ENCODE measurements at places on chromosomes 7 and 10.
A peak's percentile ranks its signal among the peaks of the same experiment; 100 is the strongest.

DNA sequence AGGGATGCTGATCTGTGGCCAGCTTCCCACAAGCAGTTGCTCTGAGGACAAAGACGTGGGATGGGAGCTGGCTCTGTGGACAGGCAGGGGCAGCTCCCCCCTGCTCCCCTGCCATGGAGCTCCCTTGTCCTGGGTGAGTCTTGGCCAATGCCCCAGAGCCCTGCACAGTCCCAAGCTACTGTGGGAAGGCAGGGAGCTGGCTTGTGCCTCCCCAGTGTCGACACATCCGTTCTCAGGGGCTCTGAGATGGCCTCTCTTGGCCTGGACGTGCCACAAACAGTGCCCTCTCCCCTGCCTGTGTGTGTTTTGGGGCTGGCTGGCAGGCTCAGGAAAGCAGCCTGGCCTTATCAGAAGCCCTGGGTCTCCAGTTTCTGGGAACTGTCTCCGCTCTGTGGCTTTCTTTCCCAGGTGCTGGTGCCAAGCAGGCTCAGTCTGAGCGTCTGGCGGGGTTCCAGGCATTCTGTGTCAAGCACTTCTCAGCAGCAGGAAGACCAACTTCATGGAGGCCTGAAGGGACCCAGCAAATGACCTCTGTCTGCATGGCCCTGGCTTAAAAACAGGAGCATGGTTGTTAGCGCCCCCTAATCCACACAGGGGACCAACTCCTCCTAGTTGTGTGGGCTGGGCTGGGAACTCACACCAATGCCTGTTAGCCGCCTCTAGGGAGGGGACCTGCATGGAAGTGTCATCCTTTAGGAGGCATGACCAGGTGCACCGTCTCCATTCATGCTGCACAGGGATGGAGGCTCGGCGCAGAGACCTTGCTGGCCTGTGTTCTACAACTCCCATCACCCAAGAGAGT is 375.2 kb downstream of the RPS24 start:
- no peak for DNase-seq

- DNase-seq = no peak
These were observed 14.9 kb downstream of the DUSP5 start for GRCh38 chr10:110512461-110513187.

DNA sequence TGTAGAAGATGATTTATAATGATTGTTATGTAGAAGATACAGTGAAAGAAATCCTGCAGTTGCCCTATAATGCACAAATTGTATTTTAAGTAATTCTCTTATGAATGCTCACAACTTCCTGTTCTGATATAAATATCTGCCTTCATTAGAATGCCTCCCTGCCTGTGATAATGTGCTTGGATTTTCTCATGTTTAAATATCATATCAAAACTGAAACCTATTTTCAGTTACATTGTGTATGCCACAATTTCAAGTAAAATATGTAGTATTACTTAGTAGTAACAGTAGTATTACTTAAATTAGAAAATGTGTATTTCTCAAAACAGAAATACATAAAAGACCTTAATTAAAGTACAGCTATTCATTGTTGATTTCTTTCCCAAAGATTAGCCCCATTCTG is 41.1 kb upstream of the TFEC start:
- DNase-seq = no peak

DNA sequence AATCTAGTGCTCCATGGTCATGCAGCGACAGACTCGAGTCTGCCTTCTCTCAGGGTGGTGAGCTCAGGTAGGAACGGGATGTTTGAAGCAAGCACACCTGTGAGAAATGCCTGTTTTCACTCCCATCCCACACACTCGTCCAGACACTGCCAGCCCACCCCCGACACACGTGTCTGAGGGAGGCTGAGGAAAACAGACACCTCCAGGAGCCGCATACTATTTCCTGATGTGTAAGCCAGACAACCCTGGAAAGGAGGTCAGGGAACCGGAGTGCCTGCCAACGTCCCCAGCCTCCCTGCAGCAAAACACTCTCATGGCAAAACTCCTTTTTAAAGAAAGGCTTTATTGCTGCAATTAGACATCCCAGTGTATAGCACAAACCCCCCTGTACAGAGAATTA is 80.2 kb downstream of the ALOX5 start:
- DNase-seq = no peak

DNA sequence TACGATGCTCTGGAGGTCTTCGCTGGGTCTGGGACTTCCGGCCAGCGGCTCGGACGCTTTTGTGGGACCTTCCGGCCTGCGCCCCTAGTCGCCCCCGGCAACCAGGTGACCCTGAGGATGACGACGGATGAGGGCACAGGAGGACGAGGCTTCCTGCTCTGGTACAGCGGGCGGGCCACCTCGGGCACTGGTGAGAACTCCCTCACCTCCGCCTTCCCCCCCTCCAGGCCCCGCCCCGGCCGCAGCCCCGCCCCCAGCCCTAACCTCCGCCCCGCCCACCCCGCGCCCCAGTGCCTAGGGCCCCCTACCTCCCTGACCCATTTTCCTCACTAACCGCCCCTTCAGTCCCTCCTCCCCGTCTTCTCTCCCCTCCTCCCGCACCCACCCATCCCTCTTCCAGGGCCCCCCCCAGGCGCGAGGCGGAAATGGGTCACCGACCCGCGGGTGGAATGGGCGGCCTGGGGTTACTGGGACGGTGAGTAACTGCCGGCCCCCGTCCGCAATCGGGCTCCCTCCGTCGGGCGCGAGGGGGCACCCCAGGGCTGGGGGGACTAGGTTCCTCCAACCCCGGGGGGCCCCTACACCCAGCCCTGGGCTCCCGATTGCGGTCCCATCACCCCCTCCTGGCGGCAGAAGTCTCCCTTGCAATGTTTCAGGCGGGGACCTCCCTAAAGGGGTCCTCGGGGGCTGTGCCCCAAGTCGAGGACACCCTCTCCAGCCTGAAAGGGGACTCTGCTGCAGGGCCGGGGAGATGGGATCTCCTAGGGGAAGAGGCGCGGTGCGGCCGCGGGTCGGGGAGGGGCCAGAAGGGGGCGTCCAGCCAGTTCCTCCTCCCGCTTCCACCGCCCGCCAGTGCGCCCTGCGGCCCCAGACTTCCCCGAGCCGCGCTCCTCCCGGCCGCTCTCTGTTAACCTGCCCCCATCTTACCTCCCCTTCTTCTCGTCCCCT is 2.1 kb downstream of the PCOLCE start:
- DNase-seq = peak; percentile 9

DNA sequence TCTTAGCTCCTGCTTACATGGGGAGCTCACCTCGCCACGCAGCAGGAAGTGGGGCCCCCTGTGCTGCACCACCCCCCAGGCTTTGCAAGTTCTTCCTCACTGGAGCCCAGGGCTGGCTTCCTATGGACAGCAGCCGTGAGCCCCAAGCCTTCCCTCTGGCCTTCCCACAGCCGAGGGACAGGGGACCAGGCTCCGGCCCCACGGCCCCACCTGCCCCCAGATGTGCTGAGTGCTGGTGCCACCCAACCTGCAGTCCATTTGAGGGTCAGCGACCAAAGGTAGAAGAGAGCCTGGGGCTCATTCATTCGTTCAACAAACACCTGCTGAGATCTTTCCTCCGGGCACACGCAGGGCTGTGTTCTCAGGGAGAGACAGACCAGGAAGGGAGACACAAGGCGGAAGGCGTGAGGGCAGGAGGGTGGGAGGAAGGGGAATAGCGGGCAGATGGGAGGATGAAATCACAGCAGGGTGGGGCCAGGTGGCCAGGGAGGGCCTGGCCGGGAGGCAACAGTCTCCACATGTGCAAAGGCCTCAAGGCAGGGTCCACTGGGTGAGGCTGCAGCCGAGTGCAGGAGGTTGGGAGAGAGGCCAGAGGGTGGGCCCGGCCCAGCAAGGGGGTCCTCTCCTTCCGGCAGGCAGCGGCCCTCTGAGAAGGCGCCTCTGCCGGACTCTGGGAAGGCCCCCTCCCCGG is 100.1 kb downstream of the FOXL3 start:
- no peak for DNase-seq

- DNase-seq = peak; percentile 25
These were observed 55.3 kb downstream of the ELAPOR2 start for GRCh38 chr7:87003872-87004798.

GRCh38 chr10:120630266-120630665 is 173.2 kb downstream of the PLPP4 start:
- no peak for DNase-seq

GRCh38 chr7:138663725-138664710 is 37.1 kb downstream of the SVOPL start:
- DNase-seq = no peak

DNA sequence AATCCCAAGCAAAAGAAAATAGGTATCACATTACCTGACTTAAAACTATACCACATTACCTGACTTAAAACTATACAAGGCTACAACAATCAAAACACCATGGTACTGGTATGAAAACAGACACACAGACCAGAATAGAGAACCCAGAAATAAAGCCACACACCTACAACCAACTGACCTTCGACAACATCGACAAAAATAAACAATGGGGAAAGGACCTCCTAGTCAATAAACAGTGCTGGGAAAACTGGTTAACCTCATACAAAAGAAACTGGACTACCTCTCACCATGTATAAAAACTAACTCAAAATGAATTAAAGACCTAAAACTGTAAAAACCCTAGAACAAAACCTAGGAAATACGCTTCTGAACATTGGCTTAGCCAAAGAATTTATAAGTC is 22.5 kb downstream of the SNX13 start:
- no peak for DNase-seq

- DNase-seq = no peak
These were observed 251.1 kb downstream of the INHBA start for GRCh38 chr7:41451826-41452225.

DNA sequence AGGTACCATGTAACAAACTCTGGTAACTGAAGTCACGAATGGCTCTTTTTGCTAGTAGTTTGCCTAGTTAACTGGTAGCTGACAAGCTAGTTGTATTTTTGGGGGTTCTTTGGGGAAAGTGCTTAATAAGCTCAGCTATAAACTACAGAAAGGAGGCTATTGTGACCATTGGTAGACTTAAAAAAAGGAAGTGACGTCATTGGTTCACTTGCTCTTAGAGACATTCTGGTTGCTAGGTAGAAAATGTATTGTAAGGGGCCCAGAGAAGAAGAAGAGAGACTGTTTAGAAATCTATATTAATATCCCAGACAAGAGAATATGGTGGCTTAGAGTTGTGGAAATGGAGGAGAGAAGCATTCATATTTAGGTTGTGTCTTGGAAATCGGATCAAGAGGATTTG is 103.0 kb downstream of the NXPH1 start:
- no peak for DNase-seq

- DNase-seq = peak; percentile 74
These were observed 385 bp downstream of the SHLD2 start for GRCh38 chr10:87095236-87095945.

DNA sequence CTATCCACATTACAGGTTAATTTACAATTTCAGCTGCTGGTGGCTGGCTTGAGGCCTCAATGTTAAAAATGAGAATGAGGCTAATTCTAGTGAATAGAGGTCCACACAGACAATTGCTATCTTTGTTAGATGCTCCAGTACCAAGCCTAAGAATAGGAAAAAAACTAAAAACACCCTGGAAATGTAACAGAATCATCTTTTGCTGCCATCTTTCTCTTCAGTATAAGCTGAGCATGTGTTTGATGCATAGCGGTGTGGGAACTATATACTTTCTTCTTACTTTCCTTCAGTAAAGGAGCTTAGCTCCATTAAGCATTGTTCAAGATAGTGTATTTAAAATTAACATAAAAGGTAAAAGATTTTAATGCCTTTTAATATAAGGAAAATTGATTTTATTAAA is 5.6 kb downstream of the TMEM229A start:
- DNase-seq = no peak

- no peak for DNase-seq
These were observed 79.3 kb downstream of the INSYN2A start for GRCh38 chr10:127117125-127117524.

- no peak for DNase-seq
These were observed 54.2 kb downstream of the SLC39A12 start for GRCh38 chr10:18005781-18006456.

DNA sequence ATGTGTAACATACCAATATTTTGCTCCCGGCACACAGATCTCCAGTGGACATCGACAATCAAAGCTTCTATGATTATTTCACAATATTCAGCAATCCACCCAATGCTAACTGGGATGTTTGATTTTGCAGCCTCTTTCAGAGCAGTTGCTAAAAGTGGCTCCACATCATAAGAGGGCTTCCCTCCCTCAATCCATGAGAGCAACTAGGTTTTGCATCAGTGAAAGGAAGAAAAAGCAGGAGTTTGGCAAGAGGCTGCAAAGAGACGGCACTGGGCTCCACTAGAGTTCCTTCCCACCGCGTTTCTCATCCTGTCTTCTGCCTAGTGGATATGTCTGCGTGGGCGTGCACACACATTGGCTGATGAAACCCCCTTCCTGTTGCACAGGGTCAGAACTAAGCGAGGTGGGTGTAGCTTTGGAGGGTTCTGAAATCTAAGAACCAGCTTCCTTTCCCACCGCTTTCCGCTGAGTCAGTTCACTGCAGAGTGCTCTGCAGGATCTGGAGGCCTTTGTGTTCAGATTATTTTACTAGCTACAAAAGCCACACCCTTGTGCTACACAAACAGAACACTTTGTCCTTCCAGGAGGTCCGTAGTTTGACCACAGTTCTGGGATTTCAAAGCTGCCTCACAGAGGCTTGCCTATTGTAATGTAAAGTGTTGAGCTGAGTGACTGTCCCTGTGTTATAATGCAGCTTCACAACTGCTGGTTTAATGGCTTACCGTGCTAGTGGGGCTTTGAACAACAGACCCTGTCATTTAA is 28.1 kb downstream of the ARL4A start:
- DNase-seq = no peak

DNA sequence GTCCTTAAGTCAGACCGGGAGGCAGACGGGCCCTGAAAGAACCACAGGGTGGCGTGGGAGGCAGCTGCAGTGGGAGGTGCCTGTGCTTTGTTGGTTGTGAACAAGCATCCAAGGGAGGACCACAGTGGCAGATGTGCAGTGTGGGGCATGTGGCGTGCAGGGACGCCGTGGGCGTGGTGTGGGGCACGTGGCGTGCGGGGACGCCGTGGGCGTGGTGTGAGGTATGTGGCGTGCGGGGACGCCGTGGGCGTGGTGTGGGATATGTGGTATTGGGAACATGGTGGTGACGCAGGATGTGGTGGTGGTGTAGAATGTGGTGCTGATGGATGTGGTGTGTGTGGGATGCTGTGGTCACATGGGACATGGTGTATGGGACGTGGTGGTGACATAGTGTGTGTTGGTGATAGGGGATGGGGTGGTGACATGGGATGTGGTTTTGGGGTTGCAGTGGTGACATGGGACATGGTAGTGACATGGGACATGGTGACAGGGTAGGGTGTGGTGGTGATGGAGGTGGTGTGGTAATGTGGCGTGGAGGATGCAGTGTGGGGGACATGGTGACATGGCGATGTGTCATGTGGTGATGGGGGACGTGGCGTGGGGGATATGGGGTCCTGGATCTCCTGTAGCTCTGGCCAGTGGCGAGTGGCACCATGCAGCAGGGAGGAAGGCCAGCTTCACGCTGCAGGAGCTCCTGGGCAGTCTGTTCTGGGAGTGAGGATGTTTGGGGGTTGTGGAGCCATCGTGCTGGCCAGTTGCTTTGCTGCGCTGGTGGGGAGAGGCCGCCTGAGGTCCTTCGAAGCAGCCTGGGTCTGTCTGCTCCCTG is 78.8 kb downstream of the INPP5A start:
- no peak for DNase-seq

Data from caudate nucleus (tissue), 63 donors.